T-helper 22 cell (primary cell): ENCODE measurements at places on chromosomes 12 and 14.

GRCh38 chr14:55436519-55436918 is 3.9 kb downstream of the TBPL2 start:
- no peak for DNase-seq

DNA sequence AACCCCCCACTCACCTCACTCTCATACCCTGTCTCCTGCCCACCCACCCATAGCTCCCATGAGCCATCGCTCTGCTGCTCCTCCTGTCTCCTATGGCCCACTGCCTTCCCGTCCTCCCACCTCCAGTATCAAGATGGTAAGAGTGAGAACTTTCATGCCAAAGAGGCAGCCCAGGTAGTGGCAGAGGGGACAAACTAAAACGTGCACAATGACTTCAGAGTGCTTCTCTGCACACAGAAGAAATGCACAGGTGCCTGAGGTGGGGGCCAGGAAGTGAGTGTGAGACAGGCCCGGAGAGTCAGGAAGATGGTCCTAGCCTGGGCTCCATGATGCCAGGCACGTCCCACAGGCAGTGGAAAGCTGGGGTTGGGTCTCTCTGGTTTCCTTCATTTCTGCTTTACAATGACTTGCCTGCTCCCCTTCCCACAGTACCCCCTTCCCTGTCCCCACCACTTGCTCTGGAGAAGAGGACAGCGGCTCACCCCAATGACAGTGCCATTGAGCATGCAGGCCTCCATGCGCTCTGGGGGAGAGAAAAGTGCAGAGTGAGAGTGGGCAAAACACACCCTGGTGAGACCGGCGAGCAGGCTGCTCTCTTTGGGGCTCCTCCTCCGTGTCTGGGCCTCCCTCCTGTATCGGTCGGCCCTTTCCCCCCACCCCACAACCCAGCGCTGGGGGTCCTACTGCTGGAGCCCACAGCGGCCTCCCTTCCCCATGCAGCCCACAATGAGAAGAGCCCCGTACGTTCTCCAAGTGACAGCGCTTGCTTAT is 22.8 kb upstream of the ANO2 start:
- no peak for DNase-seq

DNA sequence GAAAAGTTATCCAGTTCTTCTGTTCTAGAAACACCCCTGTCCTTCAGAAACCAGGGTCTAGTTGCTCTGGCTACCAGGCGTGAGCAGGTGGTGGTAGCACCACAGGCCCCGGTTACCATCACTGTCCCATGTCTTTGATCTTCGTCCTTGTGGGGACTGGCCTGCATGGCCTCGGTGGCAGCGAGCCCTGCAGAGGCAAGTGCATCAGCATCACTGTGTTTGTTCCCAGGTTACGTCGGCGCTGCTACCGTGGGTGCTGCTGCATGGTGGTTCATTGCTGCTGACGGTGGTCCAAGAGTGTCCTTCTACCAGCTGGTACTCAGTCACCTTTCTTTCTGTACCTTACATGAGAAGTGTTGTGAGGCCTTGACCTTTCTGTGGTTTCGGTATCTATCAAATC is 58.9 kb downstream of the ANAPC7 start:
- DNase-seq = no peak

- DNase-seq = no peak
Measured at GRCh38 chr12:49887536-49888401, 15.9 kb downstream of the FAIM2 start.

GRCh38 chr14:63457498-63457897 is 85.7 kb downstream of the PPP2R5E start:
- DNase-seq = no peak

DNA sequence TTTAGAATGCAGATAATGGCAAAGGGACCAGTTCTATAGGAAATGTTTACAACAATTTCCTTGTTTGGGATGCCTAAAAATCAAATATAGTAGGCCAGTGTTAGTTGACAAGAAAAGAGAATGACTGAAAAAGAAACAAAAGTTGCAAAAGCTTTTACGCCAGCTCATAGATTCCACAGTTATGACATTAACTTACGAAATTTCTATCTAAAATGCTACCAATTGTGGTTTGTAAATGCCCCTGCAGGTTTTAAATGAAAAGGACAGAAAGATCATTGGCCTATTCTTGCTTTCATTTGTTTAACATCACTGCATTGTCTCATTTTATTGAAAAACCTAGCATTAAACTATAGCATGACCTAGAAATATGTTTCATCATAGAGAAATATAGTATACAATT is 345.8 kb downstream of the CCDC91 start:
- DNase-seq = no peak

DNA sequence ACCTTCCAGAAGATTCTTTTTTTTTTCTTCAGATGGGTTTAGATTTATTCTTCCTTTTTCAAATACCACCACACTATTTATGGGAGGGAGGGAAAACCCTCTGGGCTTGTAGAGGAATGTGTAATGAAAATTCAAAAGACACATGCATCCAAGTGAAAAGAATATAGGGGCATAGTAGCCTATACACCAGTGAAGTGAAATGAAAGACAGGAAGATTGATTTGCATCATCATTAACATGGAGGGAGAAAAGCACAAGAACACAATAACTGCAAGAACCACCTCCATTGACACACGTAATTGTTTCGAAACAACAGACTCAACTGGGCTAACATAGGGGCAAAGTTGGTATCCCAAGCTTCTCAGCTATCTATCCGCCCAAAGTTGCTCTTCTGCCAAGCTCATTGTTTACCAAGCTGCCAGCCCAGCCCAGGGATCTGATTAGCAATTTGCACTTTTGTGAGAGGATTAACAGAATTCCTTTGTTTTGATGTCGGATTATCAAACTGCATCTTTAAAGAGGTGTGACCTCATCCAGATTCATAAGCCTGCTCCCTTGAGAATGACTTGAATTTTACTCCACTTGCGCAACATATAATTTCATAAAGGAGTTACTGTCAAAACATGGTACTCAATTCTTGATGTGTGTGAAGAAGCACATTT is 430.5 kb upstream of the SOX5 start:
- no peak for DNase-seq

GRCh38 chr12:109020146-109020795 is 597 bp downstream of the SVOP start:
- no peak for DNase-seq

- DNase-seq = no peak
Measured at GRCh38 chr14:94867946-94868771, 98.2 kb upstream of the GSC start.

DNA sequence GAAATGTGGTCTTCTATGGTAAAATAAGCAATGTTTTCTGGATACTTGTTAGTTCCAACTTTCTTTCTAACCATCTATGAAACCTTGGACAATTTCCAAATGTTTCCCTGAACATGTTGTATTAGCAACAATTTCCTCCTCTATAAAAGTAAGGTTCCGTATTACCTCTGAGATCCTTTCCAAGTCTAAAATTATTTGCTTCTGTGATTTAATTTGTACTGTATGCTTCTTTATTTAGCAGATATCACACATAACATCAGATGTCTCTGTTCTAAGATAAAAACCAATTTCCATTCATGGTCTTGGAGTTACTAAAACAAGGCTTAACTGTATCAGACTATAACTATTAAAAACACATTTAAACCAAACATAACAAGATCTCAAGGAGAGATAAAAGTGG is 177.2 kb downstream of the FOXA1 start:
- no peak for DNase-seq

GRCh38 chr12:11182529-11182928 is 4.2 kb downstream of the TAS2R42 start:
- no peak for DNase-seq

GRCh38 chr14:98237939-98238338 is 1034.1 kb downstream of the BCL11B start:
- no peak for DNase-seq

DNA sequence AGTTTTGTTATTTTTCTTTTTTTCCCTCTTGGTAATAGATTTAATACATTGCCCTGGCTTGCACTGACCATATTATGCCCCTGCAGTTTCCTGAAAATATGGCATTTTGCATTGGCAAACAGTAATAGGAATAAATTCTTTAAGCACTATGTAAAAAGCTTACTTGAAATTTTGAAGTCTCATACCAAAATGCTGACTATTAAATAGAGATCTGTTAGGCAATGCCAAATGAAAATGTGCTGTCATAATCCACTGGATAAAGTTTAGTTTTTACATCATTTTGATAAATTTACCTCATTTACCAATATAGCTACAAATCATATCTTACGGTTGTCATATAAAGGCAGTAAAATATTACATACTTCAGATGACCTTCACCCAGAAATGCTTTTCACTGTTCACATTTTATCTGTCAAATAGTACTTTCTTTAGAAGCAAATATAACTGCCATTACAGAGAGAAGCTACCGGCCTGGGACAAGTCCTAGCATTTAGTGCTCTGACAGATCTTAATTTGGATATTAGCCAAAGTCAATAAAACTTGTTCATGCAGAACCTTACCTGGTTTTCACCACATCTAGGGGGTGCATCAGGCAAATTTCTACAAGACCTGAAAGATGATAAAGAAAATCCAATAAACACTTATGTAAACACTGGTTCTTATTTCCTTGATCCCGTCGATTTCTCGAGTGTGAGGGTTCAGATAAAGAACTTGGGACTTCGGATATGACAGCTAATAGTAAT is 212.9 kb downstream of the PAX9 start:
- DNase-seq = no peak

GRCh38 chr12:56257491-56258067 is 605 bp downstream of the ANKRD52 start:
- DNase-seq = no peak

DNA sequence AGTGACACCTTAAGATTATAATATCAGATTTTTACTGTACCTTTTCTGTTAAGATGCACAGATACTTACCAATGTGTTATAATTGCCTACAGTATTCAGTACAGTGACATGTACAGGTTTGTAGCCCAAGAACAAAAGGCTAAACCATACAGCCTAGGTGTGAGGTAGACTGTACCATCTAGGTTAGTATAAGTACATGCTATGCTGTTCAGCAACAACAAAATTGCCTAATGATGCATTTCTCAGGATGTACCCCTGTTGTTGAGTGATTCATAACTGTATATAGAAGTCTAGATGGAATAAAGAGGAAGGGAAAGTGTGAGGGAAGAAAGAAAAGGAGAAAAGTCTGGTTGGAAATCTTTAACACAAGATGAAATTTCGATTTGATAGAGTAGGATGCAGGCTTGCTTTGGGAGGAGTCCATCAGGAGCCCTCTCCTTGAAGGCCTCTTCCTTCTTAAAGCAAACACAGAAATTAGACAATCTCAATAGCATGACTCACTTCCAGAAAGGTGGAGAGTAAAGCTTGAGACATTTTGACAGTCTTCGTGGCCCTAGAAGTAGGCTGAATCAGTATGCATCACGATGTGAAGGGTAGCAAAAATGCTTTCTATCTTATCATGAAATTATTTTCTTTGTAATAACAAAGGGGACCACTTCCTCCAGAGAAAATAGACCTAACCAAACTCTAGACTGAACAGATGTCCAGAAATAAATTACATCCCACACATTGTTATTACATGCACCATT is 191.5 kb downstream of the SYT1 start:
- no peak for DNase-seq

GRCh38 chr14:77145975-77146740 is 4.6 kb upstream of the ZDHHC22 start:
- DNase-seq = no peak

DNA sequence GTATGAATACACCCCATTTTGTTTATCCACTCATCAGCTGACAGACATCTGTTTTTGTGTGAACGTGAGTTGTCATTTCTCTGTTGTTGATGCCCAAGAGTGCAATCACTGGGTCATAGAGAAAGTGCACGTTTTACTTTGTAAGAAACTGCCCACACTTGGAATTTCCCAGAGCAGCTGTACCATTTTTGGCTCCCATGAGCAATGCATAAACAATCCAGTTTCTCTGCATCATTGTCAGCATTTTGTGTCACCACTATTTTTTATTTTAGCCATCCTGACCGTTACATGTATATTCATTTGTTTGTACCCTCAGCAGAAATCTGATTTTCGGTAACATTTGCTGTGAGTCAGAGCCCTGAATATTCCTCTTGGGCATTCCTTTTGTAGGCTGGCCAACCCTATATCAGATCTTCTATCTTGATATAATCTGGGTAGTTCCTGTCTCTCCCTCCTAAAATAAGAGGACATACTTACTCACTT is 62.7 kb downstream of the RBM19 start:
- DNase-seq = no peak

DNA sequence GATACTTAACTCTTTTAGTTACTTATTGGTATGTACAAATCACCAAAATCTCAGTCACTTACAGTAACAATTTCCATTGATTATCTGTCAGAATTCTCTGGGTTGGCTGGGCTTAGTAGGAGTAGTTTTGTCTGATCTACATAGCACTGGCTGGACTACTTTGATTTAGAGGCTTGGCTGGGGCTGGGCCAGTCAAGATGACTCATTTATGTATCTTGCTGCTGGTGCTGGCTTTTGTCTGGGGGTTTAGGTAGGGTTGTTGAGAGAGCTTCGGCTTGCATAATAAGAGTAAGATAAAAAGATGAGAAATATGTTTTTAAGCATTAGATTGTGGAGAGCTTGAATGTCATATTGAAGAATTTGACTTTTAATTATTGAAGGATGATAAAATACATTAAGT is 1093.7 kb downstream of the SLC6A15 start:
- no peak for DNase-seq

DNA sequence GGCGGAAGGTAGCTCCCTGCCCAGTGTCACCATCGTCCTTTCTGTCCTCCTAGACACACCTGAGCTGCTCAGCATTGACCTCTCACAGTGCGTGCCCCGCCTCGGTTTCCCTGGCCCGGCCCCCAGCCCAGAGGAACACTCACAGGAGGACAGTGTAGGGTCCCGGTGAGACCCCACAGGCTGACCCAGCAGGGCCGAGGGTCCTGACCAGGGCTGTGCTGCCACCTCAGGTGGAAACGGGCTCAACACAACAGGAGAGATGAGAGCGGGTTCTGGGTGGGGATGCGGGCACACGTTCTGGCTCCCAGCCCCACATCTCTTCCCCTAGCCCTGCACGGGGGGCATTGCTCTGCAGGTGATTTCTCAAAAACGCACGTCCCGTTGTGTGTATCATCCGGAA is 98.1 kb downstream of the PIWIL1 start:
- DNase-seq = no peak

- no peak for DNase-seq
Measured at GRCh38 chr12:50999093-50999492, 27.1 kb downstream of the SLC11A2 start.

- no peak for DNase-seq
Measured at GRCh38 chr12:113261847-113262470, 40.7 kb downstream of the TPCN1 start.

- DNase-seq = no peak
Measured at GRCh38 chr12:31751085-31751484, 22.3 kb upstream of the AMN1 start.

DNA sequence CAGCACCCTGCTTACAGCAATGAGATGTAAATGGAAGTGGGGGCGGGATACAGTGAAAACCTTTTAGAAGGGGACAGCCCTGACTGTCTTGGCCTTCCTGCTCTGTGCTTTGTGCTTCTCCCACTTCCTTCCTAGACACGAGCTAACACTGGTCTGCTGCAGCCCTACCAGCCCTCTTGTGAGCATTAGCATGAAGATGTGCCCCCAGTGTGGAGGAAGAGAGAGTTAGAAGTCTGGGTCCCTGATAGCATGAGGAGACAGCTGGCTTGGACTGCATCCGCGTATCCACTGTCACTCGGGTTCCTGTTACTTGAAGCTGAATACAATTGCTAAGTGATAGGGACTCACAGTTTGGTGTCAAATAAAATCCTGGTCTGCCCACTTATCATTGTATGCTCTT is 248.1 kb upstream of the SOX5 start:
- DNase-seq = no peak

GRCh38 chr14:52695481-52696091 is at the start of gene ERO1A:
TSS of gene ERO1A (minus strand) at chr14:52695558. CDS start at chr14:52695481, 77 bp downstream.
- peak; percentile 58 for DNase-seq

- peak; percentile 26 for DNase-seq
Measured at GRCh38 chr12:3803865-3804472, 51.1 kb upstream of the CRACR2A start.

- no peak for DNase-seq
Measured at GRCh38 chr14:87045956-87046355, 947.0 kb downstream of the GALC start.
